Dermis lymphatic vessel endothelial cell (primary cell): ENCODE measurements at places on chromosomes 4 and X. TPM values are rescaled to one million over a fixed set of nuclear protein-coding genes. Genes with fewer than 3 reads are reported as not detected.

Gene MAGEA8
- total RNA-seq, result not detected in 2 replicates

Gene SPANXN3
- not detected in 2 replicates for total RNA-seq

Gene HPGDS
- not detected in 2 replicates for total RNA-seq

Gene CYLC1
- not detected in 2 replicates for total RNA-seq

Gene STBD1
- 0.98 and 2.0 TPM in 2 replicates for total RNA-seq

Gene ADGRG2
- under 0.01 TPM in 2 replicates for total RNA-seq

Gene C4orf17
- not detected in 2 replicates for total RNA-seq

Gene SMR3B
- total RNA-seq, result not detected in 2 replicates

Gene UGT2B17
- not detected in 2 replicates for total RNA-seq

Gene FAAH2
- 0.22 and 0.95 TPM in 2 replicates for total RNA-seq

Gene SLITRK4
- total RNA-seq, result under 0.01 TPM in 1 of 2 replicates, not detected in the other

Gene APOO
- total RNA-seq, result 4.1 and 5.2 TPM in 2 replicates

Gene SPOCK3
- total RNA-seq, result 0.09 TPM in 1 of 2 replicates, not detected in the other

Gene MAGEC3
- total RNA-seq, result not detected in 2 replicates

Gene PHKA1
- 6.3 and 10.3 TPM in 2 replicates for total RNA-seq

Gene SUPT20HL2
- total RNA-seq, result not detected in 2 replicates

Gene GABRQ
- under 0.01 TPM in 1 of 2 replicates, not detected in the other for total RNA-seq

Gene GPR78
- total RNA-seq, result not detected in 2 replicates

Gene PRDM8
- 2.4 and 2.7 TPM in 2 replicates for total RNA-seq

Gene TCEAL7
- total RNA-seq, result 0.11 TPM in 1 of 2 replicates, not detected in the other

Gene MAGEA4
- not detected in 2 replicates for total RNA-seq

Gene KCTD8
- 0.09 and 0.65 TPM in 2 replicates for total RNA-seq

Gene GRPR
- 0.11 TPM in 1 of 2 replicates, not detected in the other for total RNA-seq

Gene PCDH7
- 0.11 and 0.17 TPM in 2 replicates for total RNA-seq

Gene ITM2A
- total RNA-seq, result 37.4 and 79.4 TPM in 2 replicates

Gene GPR50
- total RNA-seq, result not detected in 2 replicates

Gene SGCB
- total RNA-seq, result 10.0 and 10.9 TPM in 2 replicates

Gene MTNR1A
- not detected in 2 replicates for total RNA-seq

Gene HDAC8
- 23.5 and 31.1 TPM in 2 replicates for total RNA-seq

Gene EVC2
- 10.9 and 12.7 TPM in 2 replicates for total RNA-seq

Gene MUC7
- total RNA-seq, result not detected in 2 replicates

Gene TACR3
- not detected in 2 replicates for total RNA-seq

Gene SYTL5
- total RNA-seq, result under 0.01 TPM in 1 of 2 replicates, not detected in the other

Gene CCDC160
- not detected in 2 replicates for total RNA-seq

Gene NPFFR2
- total RNA-seq, result not detected in 2 replicates

Gene OTUD6A
- not detected in 2 replicates for total RNA-seq

Gene SLC2A9
- total RNA-seq, result 1.2 and 1.4 TPM in 2 replicates

Gene PDHA1
- total RNA-seq, result 55.7 and 85.4 TPM in 2 replicates

Gene NEUROG2
- total RNA-seq, result not detected in 2 replicates

Gene PASD1
- not detected in 2 replicates for total RNA-seq

Gene SMIM10
- 0.69 and 2.5 TPM in 2 replicates for total RNA-seq

Gene MAGEC2
- total RNA-seq, result not detected in 2 replicates
